ENCODE measurements at places on chromosomes 5 and 9.

GRCh38 chr5:142201471-142201887 lies 92.9 kb downstream of the NDFIP1 start:
- no peak for DNase-seq

DNA sequence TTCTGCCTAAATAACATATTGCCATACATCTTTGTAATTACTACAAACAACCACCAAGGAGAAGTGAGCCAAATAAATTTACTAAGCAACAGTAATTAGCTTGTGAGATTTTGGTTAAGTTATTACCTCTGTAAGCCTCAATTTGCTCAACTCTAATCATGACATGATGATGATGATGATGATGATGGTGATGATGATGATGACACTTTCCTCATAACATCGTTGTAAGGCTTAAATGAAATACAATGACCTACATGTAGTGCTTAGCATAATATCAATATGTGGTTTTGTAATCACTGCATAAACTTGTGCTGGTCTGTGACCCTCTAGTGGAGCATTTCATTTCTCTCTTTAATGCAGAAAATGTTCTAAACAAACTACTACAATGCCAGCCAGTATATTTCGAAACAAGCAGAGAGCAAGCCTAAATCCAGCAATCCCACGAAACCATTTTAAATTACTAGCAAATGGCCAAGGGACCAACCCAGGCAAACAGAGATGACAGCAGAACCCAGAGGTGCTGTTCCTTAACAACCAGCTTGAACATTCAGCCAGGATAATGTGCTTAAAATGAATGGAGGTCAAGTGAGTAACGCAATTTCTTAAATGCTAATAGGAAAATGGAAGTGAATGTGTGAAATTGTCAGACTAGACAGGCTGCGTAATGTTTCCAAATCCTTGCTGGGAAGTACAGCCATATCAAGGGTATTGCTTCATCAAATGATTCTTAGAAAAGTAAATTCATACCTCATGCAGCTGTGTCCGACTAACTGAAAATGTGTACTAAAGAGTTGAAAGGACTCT lies 281.9 kb upstream of the PUM3 start:
- DNase-seq: no peak

GRCh38 chr9:34989946-34990635 lies 546 bp downstream of the DNAJB5 start:
- DNase-seq: no peak

DNA sequence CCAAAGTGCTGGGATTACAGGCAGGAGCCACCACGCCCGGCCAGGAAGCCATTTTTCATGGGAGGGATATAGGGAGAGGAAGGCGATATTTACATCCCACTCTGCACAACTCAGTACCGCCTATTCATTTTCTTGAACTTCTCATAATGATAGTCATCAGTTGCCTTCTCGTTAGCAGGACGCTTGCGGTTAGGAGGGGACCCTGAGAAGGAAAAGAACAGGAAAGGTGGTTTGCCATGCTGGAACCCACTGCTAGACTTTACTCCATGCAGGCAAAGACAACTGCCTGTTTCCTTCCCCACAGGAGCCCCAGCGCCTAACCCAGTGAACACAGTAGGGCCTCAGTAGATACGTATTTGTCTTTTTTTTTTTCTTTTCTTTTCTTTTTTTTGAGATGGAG lies 4.1 kb upstream of the TOR1A start:
- no peak for DNase-seq

- DNase-seq: no peak
These were observed 142.2 kb downstream of the FGF10 start for GRCh38 chr5:44246986-44247385.

- no peak for DNase-seq
These were observed 9.5 kb upstream of the NKD2 start for GRCh38 chr5:999032-999501.

DNA sequence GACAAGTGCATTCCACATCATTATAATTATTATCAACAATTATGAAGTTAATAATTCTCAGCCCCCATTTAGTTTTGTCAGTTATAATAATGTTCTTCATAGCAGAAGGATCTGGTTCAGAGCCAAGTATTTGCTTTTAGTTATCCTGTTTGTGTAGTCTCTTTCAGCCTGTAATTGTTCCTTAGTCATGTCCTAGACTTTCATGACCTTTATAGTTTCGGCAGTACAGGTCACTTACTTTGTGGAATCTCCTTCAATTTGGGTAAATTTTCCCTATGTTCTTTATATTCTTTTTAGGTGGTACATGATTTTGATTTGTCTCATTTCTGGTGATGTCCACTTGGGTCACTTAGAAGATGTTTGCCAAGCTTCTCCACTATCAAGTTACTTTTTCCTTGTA lies 34.3 kb downstream of the UBE2R2 start:
- no peak for DNase-seq

DNA sequence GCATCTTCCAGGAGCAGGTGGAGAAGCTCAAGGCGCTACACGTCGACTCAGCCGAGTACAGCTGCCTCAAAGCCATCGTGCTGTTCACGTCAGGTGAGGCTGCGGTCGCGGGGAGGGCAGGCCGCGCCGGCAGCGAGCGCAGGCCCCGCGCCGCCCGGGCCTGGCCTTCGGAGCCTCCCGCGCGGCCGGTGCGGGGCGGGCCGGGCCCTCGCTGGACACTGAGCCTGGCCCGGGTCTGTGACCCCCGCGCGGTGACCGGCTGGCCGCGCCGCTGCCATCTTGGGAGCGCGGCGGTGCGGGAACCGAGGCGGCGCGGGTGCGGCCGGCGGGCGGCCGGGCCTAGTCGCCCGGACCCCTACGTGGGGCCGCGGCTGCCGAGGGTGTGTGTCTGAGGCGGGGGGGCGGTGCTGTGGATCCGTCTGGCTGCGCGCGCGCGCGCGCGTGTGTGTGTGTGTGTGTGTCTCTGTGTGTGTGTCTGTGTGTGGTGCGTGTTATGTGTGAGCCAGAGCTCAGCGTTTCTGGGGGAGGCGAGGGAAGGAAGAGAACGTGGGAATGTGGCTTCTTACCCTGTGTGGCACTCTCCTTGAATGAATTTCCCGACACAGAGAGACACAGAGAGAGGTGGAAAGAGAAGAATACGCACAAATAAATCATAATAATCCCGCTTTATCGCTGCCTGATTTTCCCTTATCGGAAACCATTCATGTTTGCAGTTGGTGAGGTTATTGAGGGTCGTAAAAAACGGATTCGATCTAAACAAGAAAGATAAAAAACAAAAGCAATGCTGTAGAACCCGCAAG lies 5.5 kb downstream of the NR2F1 start:
- no peak for DNase-seq

- no peak for DNase-seq
These were observed 22.2 kb downstream of the GPX3 start for GRCh38 chr5:151042453-151043093.

- no peak for DNase-seq
These were observed 8.3 kb downstream of the LCN12 start for GRCh38 chr9:136960212-136960937.

- no peak for DNase-seq
These were observed 27.6 kb upstream of the NFIB start for GRCh38 chr9:14341437-14342122.

DNA sequence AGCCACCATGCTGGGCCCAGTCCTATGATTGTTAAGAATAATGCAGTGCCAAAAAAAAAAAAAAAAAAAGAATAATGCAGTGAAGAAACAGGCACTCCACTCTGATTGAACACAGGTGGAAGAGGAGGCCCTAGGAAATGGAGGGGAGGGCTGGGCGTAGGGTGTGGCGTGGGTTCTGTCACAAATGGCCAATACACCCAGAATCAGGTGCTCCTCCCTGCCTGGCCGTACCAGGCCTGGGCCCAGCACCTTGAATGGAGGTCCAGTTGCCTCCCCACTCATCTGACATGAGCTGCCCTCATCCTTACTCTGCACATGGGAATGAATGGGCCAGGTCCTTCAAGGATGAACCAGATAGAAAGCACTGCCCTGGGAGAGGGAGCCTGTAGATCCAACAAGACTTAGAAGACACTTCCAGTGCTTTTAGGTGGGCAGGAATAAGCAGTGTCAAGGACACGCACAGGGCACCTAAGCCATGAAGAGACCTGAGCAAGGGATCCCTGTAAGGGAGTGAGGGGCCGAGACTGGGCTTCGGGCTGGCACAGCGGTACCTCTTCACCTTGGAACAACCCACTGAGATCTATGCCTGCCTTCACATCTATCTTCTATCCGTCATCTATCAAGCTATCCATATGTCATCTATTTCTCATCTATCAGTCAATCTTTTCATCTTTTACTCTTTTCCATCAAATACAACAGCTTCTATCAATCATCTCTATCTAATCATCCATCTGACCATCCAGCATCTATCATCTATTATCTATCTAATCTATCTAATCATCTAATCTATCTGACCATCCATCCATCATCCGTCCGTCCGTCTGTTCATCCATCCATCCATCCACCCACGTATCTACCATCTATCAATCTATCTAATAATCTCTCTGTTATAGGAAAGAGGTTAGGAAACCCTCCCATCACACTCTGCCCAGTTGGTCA lies 15.9 kb downstream of the NINJ1 start:
- no peak for DNase-seq

DNA sequence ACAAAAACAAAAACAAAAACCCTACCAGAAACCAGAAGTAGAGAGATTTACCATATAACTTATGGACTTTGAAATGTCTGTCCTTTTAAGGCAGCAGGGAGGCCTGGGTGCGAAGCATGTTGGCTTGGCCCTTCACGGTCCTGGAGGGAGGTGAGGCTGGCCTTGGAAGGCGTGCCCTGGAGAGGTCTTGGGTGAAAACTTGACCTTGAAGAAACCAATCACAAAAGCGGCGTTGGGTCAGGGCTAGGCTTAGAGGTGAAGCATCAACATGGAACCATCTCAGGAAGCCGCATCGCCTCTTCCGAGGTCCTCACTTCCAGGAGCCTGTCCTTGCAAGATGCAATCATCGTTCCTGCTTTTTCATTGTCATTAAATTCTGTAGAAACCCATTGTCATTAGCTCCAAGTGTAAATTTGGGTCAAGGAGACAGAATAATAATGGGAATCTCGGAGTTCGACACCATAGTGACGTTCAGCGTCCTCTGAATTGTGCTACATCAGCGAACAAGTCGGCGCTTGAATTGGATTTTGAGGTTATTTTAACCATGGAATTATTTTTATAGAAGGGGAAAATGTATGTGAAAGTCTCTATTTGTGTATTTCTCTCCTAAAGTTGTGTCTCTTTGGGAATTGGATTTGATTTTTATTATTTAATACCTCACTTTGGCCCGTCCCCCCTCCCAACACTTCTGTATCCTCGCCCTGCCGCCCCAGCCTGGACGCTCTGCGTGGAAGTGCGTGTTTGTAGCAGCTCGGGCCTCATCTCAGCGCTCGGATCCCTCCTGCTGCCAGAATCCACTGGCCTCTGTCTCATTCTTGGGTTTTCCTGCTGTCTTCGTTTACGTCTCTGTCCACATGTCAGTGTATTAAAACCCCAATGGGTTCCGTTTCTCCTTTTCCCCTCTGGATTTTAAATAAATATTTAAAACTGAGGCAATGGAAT lies 11.1 kb upstream of the ORM1 start:
- no peak for DNase-seq

- no peak for DNase-seq
These were observed 42.9 kb downstream of the SUB1 start for GRCh38 chr5:32628049-32628844.

DNA sequence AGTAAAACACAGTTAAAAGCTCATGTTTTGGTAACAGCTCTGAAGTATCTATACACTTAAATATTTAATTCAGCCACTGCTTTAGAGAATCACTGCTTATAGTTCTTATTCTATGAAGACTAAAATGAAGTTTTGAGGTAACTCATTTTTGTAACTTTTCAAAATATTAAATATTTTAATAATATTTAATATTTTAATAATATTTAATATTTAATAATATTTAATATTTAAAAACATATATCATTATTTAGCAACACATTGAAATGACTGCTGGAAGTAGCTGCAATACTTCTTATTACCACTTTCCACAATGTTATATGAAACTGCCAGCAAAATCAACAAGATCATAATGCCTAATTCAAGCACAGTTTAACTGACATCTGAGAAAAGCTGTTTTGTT lies 18.7 kb upstream of the GCNT4 start:
- no peak for DNase-seq

GRCh38 chr5:67976891-67977601 lies 238.5 kb upstream of the PIK3R1 start:
- no peak for DNase-seq

GRCh38 chr5:142785206-142785605 lies 15.0 kb downstream of the ARHGAP26 start:
- no peak for DNase-seq

DNA sequence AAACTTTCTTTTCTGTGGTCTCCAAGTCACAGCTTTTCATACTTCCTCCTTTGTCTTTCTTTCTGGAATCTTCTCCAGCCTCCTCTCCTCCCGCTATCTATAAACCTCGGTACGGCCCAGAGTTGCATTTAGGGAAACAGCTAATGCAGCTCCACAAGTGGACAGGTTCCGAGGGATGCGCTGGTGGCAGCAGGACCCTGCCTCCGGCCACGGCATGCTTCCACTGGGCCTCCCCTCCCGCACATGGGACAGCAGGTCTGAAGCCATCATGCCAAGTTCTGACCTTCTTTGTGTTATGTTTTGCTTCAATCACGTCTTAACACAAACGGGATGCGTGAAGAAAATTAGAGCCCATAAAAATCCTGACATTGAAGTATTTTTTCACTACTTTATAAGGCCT lies 136.9 kb downstream of the IRX2 start:
- DNase-seq: no peak

DNA sequence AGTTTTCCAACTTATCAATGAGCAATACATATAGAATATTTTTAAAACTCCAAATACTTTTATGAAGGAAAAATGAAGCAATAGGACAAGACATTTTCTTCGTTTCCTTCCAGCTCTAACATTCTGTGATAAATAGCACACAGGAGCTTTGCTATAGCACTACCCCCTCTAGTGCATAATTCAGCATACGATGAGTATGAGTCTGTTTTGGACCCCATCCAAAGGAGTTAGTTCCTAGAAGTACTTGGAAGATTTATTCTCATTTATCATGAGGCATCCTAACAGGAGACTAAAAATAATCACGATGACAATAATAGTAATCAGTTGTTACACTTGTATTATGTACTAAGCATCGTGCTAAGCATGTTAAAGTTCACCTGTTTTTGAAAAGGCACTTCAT lies 1061.3 kb upstream of the DMAC1 start:
- no peak for DNase-seq

DNA sequence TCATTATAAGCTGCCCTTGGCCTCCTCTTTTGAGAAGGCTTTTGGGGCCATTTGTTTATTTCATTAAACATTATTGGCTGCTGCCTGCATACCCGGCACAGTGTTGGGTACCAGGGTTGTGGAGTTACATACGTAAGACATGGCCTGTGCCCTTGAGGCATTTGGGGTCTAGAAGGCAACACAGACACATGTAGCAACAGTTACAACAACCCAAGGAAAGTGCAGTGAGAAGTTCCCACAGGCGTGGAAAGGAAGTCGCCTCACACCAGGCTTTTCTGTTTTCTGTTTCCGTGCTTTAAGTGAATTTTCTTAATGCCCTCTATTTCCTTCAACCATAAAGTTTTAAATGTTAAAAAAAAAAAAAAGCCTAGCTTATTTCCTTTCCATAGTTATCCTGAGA lies 47.4 kb downstream of the GALNT10 start:
- no peak for DNase-seq

GRCh38 chr5:75366787-75367186 lies 29.8 kb downstream of the HMGCR start:
- no peak for DNase-seq

- DNase-seq: no peak
These were observed 27.0 kb upstream of the ZNF354B start for GRCh38 chr5:178832618-178833201.

- DNase-seq: no peak
These were observed 3.5 kb downstream of the TMEM38B start for GRCh38 chr9:105697871-105698270.
